ENCODE measurements at places on chromosomes 6 and 20. TPM values are rescaled to one million over a fixed set of nuclear protein-coding genes. Genes with fewer than 3 reads are reported as not detected.
A peak's percentile ranks its signal among the peaks of the same experiment; 100 is the strongest.

GRCh38 chr6:71419217-71420094, 130.8 kb downstream of the OGFRL1 start:
- ATAC-seq: peak; percentile 6

DNA sequence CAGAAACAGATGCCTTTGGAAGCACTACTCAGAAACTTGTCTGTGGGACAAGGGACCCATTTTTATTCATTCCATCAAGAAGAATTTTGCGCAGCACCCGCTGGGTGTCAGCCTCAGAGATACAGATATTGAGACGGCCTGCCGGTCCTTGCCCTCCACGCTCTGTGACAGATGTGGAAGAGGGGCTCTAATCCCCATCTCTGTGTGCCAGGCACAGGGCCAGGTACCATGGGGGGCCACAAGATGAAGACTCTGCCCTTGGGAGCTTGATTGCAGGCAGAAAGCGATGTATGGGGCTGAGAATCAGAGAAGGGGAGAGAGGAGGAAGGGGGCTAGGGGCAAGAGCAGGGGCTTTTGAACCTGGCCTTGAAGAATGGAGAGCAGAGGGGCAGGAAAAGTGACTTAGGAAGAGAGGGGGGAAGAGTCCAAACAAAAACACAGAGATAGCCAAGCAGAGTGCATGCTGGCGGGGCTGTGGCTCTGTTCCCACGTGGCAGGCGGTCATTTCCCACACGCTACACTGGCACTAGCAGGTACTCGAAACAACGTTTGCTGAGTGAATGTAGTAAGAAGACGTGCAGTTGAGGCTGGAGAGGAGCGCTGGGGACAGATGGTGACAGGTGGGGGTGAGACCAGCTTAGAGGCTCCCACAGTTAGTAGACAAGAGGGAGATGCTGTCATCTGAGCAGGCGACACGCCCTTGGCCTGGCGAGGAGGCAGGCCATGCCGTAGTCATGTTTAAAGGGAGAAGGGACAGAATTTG, 170.3 kb upstream of the SNX9 start:
- ATAC-seq: no peak

GRCh38 chr6:44126320-44127149, 717 bp downstream of the MRPL14 start:
- peak; percentile 40 for ATAC-seq

The ZBP1 gene
- 0.44 TPM for total RNA-seq

Measured in esophagus mucosa (tissue), 1 donor.